IPS DF 19.7 (cell line): ENCODE measurements at places on chromosomes 7 and 10.

DNA sequence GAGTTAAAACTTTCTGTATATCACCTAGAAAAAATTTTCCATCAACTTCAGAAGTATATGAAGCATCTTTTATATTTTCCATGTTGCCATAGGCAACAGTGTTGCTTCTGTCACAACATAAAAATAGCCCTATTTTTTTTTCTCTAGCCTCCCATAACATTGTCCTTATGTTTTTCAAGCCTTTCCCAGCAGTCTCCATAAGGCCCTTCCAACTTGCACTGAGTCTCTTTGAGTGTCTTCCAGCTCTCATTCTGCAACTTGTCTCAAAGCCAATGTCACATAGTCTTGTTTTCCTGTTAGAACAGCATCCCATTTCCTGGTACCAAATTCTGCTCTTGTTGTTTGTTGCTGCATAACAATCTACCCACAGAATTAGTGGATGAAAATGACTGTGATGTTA is 1055.5 kb upstream of the GHITM start:
- no peak for DNase-seq

DNA sequence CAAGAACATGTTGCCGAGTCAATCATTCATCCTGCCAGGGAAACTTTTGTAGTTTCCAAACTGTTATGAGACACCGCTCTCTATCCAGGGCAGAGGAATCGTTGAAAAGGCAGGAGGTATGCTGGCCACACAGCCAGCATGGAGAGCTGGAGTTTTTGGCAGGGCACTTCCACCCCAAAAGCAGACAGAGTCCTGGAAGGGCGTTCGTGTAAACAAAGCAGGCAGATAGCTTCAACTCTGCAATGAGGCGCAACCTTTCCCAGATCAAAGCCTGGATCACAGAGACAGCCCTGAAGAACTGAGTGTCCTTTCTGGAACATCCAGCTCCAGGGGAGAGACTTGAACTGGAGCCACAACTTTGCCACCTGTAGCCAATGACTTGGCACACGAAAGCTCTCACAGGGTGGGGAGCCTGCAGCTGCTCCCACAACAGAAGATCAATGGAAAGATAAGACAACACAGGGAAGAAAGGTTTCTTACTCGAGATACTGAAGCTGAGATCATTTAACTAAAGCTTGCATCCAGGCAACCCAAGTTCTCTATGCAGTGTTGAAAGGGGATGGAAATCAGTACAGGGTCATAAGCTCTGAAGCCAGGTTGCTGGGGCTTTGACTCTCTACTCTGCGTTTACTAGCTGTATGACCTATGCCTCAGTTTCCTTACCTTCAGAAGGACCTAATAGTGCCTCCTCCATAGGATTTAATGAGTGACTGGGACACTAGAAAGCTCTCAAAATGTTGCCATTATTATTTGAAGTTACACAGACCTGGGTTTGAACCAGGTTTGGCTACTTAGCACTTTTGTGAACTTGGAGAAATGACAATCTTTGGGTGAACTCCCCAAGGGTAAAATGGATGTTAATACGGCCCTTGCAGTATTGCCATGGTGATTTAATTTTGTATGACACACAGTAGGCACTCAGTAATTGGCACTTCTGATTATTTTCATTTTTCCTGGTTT is 434.8 kb upstream of the NPVF start:
- no peak for DNase-seq

GRCh38 chr7:122515404-122515803 is 183.5 kb downstream of the RNF133 start:
- no peak for DNase-seq

GRCh38 chr7:20140291-20141001 is 76.7 kb downstream of the MACC1 start:
- DNase-seq, result no peak

DNA sequence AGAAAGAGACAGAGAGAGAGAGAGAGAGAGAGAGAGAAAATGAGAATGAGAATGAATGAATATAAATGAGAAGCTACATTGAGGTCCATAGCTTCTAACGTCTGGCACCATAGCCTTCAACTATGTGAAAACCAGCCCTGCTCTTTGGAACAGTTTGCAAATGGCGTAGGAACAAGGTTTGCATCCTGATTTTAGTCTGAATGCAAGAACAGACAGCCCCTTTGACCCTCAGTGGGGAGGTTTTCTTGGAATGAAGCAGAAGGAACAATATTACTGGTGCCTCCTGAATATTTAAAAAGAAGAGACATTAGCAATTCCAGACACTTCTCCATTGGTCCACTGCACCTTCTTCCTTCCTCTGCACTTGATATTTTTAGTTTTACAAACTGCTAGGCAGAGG is 23.0 kb downstream of the LHPP start:
- no peak for DNase-seq

- DNase-seq, result no peak
These were observed 180.8 kb downstream of the CCDC71L start for GRCh38 chr7:106480161-106480579.

DNA sequence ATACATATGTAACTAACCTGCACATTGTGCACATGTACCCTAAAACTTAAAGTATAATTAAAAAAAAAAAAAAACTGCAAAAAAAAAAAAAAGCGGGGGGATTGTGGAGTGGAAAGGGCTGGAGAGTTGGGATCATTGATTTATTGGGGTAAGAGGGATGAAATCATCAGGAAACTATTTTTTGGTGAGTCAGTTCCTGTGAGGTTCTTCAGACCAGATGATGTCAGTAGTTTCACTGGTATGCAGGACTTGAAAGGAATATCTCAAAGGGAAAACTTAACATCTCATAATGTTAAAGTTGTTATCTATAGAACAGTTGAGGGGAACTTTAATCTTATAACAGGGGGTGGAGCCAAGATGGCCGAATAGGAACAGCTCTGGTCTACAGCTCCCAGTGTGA is 32.6 kb upstream of the TECTB start:
- DNase-seq, result no peak

GRCh38 chr10:69445041-69445440 is 6.2 kb upstream of the TSPAN15 start:
- no peak for DNase-seq

- no peak for DNase-seq
These were observed 84.4 kb downstream of the RUNDC3B start for GRCh38 chr7:87712571-87712970.

GRCh38 chr7:80316811-80317210 is 182.2 kb downstream of the GNAI1 start:
- DNase-seq, result no peak

- no peak for DNase-seq
These were observed 1.2 kb downstream of the TPK1 start for GRCh38 chr7:144834641-144835144.

DNA sequence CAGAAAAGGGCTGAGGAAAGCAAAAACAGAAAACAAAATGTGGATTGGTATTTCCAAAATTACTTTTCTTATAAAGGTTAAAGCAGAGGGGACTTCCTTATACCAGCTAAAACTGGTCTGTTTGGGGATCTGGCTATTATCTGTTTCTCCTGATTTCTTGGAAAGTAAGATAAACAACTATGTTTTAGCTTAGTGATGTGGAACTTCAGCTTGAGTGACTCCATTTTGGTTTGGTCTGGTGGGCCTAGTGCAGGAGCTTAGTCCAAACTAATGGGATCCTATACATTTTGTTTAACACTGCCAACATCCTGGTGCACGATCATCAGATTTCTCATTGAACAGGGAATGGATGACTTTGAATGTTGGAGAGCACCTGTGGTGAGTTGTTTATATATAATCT is 283.5 kb downstream of the ADK start:
- DNase-seq, result no peak
